ENCODE measurements at places on chromosomes 16 and 17. TPM values are rescaled to one million over a fixed set of nuclear protein-coding genes. Genes with fewer than 3 reads are reported as not detected.
A peak's percentile ranks its signal among the peaks of the same experiment; 100 is the strongest.

CNTNAP1 gene
- 15.3 TPM for total RNA-seq

DNA sequence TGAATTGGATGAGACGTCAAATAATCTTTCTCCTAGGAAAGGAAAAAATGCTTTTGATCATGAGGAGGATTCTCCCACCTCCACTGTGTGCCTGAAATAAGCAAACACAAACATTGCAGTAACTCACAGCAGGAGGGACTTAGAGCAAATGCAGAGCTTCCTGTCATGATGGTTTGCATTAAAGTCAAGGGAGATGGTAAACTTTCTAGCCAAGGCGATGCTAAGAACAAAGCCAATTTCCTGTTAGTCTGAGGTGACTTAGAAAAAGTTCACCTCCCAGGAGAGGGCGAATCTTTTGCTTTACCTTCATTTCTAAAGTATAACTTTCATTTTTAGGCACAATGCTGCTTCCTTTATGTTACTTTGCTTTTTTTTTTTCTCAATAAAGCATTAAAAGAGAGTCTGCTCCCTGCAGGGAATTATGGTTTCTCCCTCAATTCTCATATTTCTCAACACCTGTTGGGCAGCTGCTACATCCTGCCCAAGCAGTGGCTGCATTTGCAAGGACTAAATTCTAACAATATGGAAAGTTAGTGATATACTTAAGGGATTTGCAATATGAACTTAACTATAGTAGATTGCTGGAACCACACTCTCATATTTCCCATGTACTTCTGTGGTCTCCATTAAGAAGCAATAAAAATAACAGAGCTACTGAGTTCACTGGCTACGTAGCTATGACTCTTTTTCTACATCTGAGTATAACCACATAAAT is 175.6 kb downstream of the PCTP start:
- no peak for DNase-seq

DNA sequence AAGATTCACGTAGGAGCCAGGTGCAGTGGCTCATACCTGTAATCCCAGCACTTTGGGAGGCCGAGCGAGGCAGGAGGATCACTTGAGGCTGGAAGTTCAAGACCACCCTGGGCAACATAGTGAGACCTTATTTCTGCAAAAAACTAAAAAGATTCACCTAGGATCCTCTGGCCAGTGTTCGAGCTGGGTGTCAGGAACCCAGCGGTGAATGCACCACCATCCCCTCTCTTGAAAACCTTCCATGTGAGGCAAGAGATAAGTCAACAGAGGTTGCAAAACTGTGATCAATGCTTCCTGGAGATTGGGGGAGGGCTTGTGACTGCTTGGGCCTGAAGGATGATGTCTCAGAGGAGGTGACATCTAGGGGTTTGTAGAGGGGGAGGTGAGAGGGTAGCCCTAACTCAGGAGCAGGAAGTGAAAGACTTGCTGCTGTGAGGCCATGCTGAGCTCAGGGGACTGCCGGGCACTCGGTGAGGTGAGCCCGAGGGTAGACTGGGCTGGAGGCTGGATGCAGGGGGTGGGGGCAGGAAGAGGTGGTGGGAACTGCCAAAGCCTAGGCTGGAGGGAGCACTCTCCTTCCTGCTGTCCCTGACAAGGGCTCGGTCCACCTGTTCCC is 11.7 kb downstream of the GJD3 start:
- no peak for DNase-seq

- no peak for DNase-seq
These were observed 85.3 kb downstream of the HAPSTR1 start for GRCh38 chr16:9176547-9177418.

- no peak for DNase-seq
These were observed 44.9 kb upstream of the ERN1 start for GRCh38 chr17:64174686-64175456.

DNA sequence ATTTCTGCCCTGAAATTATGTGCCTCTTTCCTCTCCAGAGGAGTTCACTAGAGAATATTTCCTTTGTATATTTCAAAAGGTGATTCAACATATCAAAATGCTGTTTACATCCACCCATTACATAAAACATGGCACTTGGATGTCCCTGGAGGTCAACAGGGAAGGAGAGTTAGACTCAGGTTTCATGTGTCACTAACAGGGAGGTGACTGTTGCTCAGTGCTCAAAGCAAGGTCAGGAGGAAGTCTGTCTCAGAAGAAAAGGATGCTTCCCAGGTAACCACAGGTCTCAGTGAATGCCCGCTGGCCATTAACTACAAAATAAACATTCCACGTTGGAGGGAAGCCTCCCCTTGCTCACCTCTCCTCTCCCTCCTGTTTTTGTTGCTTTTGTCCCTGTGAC is 198.6 kb downstream of the AXIN2 start:
- no peak for DNase-seq

DNA sequence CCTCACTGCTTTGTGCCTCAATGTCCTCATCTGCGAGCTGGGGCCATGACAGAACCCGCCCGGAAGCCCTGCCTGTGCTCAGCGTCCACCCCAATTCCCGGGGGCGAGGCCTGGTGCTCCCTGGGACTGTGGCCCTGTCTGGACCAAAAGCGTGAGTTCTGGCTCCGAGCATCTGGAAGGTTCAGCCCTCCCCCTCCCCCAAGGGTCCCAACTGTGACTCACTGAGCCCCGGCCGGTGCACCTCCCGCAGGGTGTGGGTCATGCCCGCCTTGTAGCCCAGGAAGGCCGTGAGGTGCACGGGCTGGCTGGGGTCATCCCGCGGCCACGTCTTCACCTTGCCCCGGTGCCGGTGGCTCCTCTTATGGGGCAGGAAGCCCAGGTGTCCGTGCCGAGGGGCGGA is 755 bp downstream of the RPL3L start:
- no peak for DNase-seq

DNA sequence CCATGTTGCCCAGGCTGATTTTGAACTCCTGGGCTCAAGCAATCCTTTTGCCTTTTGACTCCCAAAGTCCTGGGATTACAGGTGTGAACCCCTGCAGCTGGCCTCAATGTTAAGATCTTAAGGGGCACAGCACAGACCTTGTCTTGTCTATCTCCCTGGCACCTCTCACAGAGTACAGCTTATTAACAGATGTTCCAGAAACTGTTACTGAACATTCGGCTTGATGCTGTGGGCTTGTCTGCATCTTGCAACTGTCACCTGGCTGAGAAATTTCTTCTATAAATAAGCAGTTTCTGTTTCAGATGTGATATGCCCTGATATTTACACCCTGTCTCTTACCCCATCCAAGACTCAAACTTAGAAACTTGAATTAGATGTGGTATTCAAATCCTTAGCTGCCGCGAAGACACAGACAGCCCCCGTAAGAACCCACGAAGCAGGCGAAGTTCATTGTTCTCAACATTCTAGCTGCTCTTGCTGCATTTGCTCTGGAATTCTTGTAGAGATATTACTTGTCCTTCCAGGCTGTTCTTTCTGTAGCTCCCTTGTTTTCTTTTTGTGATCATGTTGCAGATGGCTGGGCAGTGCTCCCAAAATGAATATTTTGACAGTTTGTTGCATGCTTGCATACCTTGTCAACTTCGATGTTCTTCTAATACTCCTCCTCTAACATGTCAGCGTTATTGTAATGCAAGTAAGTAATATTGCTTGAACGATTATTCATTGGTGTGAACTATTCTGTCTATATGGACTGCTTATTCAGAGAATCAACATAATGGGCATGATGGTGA is at the start of gene TNFRSF17:
Gene TNFRSF17 (plus strand): TSS at position 450 of the 791 bp plus-strand sequence. CDS start 115 bp downstream, at position 565.
- no peak for DNase-seq

DNA sequence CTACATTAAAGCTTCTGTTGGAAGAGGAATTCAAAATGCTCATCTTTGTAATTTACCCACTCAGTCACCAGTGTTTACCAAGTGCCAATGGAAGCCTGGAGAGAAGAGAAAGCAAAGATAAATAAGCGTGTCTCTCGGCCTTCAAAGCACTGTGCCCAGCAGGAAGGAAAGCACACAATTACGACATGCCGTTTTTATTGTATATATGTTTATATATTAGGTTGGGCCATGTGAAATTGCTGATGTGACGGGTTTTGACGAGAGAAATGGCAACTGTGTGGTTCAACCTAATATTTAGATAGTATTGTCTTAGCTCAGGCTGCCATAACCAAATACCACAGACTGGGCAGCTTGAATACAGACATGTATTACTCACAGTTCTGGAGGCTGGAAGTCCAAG is 79.3 kb upstream of the HSBP1 start:
- DNase-seq, result no peak

SPN gene
- 4.2 TPM for total RNA-seq

DNA sequence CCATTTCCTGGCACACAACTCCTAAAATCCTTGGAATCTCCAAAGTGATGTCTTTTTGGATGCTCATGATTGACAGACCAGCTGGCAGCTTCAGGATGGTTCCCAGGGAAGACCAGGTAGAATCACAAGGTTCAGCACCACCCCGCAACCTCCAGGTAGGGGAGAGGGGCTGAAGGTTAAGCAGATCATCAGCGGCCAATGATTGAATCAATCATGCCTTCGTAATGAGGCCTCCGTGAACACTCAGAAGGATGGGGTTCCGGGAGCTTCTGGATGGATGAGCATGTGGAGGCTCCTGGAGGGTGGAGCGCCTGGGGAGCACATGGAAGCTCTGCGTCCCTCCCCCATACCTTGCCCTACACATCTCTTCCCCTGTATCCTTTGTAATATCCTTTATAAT is 185.9 kb downstream of the SEC14L1 start:
- peak; percentile 31 for DNase-seq

DNA sequence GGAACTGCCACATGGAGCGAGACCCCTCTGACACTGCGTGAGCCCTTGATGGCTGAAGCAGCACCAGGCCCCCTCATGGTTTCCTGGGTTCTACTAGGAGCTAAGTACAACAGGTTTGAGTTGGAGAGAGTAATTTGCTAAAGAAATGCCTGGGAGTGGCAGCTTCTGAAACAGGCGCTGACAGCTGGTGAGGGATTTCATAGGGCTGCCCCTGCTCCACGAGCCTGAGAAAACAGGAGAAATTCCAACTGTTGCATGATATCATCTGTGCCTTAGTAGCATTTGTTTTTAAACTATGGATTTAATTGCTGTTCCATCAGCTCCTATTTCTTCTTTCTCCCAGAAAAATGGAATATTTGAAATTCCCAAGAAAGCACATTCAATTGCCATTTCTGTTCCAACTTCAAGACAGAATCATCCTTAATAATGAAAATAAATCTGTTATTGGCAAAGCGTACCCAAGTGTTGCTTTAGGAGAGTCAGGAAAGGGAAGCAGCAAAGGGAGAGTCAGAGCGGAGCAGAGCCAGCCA is 78.8 kb upstream of the ANKFN1 start:
- DNase-seq, result no peak

SF3B3 gene
- 382 TPM for total RNA-seq

DNA sequence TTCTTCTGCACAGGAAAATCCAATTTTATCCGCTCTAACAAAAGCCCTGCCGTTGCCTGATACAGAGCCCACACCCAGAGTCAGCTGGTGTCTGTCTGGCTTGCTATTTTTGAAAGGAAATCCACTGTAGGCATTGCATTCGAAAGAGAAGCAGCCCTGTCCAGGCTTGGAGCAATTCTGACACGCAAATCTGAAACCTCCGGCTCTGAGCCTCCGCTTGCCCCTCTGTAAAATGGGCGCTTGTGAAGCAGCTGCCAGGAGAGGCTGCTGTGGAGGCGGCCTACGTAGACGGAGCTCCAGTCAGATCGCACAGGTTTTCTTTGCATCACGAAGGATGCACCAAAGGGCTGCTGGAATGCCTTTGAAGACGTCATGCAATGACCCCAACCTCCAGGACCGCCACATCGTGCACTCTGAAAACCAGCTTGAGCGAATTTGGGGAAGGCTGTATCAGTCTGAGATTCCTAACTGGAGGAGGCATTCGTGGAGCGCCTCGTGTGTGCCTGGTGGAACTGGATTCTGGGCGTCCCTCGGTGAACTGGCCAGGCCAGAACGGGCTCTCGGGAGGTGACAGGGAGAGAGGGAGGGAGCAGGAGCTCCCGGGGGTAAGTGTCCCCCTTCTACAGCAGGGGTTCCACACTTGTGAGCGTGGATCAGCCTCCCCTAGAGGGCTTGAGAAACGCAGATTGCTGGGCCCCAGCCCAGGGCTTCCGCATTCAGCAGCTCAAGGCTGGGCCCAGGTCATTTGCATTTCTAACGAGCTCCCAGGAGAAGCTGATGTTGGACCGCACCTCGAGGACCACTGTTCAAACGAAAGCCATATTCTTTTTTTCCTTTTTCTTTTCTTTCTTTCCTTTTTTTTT is 215.5 kb downstream of the MRTFB start:
- no peak for DNase-seq

- peak; percentile 46 for DNase-seq
These were observed 188.2 kb downstream of the FTO start for GRCh38 chr16:53892155-53892554.

NOXO1 gene
- total RNA-seq, result 0.65 TPM

- no peak for DNase-seq
These were observed 720 bp upstream of the ZPBP2 start for GRCh38 chr17:39867084-39867879.

RAB26 gene
- total RNA-seq, result 0.83 TPM

GRCh38 chr16:66911112-66911511 is 7.6 kb downstream of the CDH16 start:
- no peak for DNase-seq

CCL1 gene
- not detected for total RNA-seq

TOX3 gene
- 32.5 TPM for total RNA-seq

MT1F gene
- 8.7 TPM for total RNA-seq

GRCh38 chr16:19885451-19886072 is 914 bp upstream of the GPRC5B start:
- no peak for DNase-seq

TMIGD1 gene
- not detected for total RNA-seq

DNA sequence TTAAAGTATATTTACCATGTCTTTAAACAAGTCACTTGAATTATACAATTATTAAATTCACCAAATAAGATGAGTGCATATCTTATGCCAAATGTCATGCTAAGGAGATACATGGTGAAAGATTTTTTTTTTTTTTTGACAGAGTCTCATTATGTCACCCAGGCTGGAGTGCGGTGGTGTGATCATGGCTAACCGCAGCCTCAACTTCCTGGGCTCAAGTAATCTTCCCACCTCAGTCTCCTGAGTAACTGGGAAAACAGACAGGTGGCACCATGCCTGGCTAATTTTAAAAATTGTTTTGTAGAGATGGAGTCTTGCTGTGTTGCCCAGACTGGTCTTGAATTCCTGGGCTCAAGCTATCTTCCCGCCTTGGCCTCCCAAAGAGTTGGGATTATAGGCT is 149.0 kb upstream of the GOT2 start:
- DNase-seq, result no peak

DNA sequence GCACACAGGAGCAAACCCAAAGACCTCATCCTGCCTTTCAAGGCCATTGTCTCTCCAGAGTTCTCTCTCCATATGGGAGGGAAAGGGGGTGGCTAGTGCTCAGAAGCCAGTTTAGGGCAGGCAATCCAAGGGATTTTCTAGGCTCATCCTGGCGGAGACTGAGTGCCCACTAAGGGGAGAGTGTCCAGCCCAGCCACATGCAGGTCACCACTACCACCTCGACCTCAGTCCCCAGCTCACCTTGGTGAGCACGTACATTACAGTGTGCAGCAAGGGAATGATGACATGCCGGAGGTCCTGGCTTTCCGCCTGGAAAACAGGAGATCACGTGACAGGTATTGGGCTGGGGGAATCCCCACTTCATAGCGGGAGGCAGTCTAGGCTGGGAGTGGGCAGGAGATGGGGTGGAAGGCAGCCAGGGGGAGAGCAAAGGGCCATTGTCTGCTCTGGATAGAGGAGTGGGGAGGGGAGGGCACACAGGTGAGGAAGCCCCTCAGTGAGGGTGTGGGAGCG is 29.9 kb downstream of the PIK3R6 start:
- DNase-seq, result peak; percentile 10
